ENCODE measurements at places on chromosomes 11 and 22.

DNA sequence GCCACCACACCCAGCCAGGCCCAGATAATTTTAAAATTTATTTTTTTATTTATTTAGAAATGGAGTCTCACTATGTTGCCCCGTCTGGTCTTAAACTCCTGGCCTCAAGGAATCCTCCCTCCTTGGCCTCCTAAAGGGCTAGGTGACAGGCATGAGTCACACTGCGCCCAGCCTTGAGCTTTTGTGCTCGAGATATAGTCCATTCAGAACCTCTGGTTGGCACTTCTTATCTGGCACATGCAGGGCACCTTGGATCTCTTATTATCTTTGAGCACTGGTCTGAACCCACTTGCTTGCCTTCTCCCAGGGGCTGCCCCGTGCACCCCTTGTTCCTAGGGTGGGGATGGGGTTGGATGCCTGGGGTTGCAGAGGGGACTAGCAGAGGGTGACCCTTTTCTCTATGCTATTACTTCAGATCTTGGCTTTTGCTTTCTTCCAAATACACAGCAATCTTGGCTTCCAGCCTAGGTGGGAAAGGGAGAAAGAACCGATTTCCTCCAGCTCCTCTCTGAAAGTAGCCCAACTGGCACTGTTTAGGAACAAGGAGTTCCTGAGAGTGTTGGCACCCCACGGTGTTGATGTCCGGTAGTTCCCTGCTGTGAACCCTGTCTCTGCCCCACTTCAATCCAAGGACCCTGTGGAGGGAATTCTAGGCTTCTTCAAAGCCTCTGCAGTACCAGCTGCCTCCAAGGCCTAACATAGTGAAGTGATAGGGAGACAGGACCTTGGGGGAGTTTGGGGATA lies 1.3 kb upstream of the SLC3A2 start:
- peak; percentile 59 for DNase-seq

GRCh38 chr11:6414874-6415328 lies 4.0 kb downstream of the APBB1 start:
- no peak for DNase-seq

GRCh38 chr11:62130283-62131169 lies 6.7 kb downstream of the INCENP start:
- DNase-seq = no peak

- no peak for DNase-seq
These were observed 99.0 kb downstream of the NECTIN1 start for GRCh38 chr11:119629834-119630624.

- no peak for DNase-seq
These were observed 782.9 kb upstream of the CCDC90B start for GRCh38 chr11:84069048-84069447.

DNA sequence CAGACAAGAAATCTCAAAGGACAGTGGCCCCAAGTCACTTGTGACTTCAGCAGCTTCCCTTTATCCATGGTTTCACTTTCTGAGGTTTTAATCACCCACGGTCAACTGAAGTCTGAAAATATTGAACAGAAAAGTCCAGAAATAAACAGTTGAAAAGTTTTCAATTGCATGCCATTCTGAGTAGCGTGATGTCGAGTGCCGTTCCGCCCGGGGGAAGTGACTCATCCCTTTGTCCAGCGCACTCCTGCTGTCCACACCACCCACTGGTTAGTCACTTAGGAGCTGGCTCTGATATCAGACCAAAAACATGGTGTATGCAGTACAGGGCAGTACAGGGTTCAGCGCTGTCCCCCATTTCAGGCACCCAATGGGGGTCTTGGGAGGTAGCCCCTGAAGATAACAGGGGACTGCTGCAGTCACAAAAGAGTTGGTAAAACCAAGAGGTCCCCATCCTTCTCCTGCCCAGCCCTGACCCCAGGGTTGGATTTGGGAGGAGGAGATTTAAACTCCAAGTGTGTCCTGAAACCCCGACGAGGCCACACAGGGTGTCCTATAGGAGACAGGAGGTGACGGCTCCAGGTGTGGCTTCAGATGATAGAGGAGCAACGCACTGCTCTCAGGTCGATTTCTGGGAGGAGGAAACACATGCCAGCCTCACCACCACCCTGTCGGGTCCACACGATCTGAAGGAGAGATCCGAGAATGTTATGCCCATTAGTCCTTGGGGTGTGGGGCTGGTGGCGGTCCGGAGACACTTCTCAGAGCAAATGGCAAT lies 390.1 kb downstream of the CTTN start:
- peak; percentile 30 for DNase-seq

- no peak for DNase-seq
These were observed 5.2 kb upstream of the LIF start for GRCh38 chr22:30251711-30252110.

DNA sequence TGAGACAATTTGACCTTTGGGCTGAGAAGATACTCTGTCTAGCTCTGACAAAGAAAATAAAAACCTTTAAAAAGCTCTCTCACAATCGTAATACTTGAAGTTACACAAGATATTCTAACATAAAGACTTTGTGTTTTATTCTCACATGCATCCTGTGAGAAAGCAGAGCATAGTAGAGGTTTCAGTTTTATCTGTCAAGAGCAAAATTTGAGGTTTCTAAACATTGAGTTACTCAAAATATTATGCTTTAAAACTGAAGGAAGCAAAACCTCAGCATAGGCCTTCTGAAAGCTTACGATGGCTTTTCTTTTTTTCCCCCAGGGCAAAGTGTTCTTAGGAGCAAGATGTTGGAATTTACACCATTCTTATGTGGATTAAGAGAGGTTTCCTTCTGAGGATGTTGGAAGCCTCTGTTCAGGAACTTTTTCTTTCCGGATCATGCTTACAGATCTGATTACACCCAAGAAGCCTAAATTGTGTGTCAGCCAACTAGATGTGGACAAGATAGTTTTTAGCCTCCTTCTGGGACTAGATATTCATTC lies 15.0 kb upstream of the OR51M1 start:
- no peak for DNase-seq
